ENCODE measurements at places on chromosomes 2 and 18. TPM values are rescaled to one million over a fixed set of nuclear protein-coding genes. Genes with fewer than 3 reads are reported as not detected.

- DNase-seq = peak; percentile 22
Observed at GRCh38 chr2:74548285-74548899, 5.3 kb downstream of the LOXL3 start.

DNA sequence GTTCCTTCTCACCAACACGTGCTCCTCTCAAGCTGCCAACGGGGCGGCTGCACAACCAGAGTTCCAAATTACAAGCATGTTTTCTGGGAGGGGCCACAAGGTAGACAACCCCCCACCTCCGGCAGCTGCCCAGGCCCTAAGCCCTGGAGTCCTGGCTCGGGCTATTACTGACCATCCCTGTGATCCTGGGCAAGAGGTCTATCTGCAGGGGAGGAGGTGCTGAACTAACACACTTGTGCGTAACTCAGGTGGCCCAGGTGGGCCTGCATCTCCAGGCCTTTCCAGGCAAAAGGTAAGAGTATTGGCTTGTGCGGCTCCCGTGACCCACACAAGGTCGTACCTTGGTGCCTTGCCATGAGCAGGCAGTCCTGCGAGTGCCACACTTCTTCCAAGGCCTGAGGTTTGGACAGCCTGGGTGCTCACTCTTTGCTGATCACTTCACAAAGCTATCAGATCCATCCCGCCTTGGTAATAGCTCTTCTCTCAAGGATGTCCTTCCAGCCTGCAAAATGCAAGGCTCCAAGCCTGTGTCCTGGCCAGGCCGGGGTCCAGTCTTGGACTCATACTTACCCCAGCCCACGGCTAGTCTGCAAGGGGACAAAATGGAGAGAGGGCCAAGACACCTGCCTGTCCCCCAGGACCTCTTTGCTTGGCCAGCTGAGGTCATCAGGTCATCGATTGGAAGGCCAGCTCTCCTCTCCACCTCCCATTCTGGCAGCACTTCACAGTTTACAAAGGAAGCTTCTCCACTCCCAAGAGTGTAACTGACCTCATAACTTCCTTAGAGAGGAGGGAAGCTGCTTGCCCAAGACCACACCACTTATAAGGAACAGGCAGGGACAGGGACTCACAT lies 33.9 kb downstream of the ADRA2B start:
- no peak for DNase-seq

GRCh38 chr18:77000527-77000926 lies 132.1 kb downstream of the MBP start:
- DNase-seq = no peak

DNA sequence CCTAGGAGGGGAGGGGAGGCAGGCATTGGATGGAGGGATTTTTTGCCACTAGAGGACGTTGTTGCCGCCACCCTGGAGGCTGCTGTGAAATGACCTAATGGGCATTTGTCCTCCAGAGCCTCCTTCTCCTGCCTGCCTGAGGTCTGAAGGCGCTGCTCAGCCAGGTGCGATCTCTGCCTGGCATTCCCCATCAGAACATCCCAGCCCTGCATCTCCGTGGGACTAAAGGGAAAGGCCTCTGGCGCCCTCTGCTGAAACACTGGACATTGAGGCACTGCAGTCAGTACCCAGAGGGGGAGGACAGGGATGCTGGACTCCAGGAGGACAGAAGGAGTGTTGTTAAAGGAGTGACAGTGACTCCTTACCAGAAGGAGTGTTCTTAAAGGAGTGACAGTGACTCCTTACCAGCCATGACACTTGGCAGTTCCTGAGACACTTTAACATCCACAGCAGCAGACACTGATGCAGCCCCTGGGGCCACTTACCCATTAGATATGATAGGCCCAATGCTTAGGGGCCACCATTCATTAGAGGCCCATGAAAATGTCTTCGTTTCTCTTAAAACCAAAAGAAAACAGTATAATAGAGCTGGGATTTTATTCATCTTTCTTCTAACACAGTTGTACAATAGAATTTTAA lies 17.0 kb downstream of the THNSL2 start:
- DNase-seq = peak; percentile 63

DNA sequence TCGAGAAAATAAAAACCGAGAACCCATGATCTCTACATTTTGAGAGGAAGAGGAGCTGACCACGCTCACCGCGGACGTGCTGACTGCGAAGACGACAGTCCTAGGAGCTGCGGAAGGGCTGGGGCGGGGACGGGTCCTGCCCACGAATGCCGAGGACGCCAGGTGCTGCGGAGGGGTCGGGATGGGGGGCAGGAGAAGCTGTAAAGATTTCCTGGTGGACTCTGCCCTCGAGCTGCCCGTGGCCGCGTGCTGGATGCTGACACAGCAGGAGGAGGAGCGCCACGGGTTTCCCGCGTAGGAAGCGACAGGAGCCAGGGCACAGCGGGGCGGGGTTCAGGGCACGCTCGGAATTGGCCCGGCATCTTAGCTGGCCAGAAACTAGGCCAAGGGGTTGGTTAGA lies 22.2 kb downstream of the ZSCAN30 start:
- peak; percentile 5 for DNase-seq

GRCh38 chr2:148990968-148991367 lies 47.5 kb upstream of the LYPD6B start:
- no peak for DNase-seq

GRCh38 chr2:182355815-182356214 lies 71.0 kb downstream of the PDE1A start:
- DNase-seq = no peak

GRCh38 chr2:110675679-110676078 lies 2.2 kb downstream of the BUB1 start:
- no peak for DNase-seq

DNA sequence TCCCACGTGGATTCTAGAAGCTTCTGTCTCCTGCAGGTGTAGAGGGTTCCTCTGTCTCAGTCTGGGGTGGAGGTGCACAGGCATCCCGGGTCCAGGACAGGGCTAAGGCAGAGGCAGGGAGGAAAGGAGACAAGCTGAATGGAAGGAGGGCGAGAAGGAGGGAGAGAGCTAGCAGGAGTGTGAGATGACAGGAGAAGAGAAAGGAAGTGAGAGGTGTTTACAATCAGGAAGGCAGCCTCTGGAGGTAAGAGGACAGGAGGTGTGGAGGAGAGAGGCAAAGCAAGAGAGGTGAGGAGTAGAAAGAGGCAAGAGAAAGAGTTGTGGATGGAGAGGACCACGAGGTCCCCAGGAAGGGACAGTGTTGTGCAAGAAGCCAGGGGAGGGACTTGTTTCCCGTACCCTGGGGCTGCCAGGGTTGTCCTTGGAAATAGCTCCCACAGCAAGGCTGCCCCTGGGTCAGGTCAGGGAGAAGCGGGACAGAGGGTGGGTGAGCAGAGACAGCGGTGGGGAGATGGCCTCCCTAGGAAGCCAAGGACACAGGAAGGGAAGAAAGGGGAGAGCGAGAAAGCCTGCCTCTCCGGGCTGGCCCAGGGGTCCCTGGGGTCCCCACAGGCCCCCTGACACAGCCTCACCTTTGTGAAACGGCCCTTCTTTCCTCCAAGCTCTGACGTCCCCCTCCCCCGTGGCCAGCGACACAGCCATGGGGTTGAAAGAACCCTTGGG lies 136.9 kb downstream of the CYP26B1 start:
- no peak for DNase-seq

- no peak for DNase-seq
Observed at GRCh38 chr2:112020561-112020960, 34.5 kb upstream of the TMEM87B start.

DNA sequence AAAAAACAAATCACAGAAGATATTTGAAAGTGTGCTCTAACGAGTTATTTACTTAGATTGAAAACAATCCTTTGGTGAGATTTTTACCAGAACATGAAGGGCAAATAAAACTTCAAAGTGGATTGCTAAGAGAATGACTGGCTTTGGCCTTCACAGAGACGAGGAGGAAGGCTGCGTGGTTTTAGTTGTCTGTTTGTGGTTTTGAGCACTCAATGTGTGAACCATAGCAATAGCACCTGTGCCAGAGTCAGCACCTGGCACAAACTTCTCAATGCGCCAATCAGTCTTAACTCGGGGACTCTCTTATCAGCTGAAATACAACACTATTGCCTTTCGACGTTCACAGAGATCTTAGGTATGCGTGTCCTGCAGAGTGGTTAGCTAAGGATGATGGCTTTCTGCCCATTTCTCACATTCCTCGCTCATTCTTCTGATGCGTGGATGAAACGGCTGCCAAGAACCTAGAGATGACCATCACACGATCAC lies 70.0 kb downstream of the MBP start:
- DNase-seq = no peak

- DNase-seq = no peak
Observed at GRCh38 chr2:237218756-237219155, 133.1 kb downstream of the COPS8 start.

- no peak for DNase-seq
Observed at GRCh38 chr18:10037181-10037580, 123.4 kb downstream of the VAPA start.

DNA sequence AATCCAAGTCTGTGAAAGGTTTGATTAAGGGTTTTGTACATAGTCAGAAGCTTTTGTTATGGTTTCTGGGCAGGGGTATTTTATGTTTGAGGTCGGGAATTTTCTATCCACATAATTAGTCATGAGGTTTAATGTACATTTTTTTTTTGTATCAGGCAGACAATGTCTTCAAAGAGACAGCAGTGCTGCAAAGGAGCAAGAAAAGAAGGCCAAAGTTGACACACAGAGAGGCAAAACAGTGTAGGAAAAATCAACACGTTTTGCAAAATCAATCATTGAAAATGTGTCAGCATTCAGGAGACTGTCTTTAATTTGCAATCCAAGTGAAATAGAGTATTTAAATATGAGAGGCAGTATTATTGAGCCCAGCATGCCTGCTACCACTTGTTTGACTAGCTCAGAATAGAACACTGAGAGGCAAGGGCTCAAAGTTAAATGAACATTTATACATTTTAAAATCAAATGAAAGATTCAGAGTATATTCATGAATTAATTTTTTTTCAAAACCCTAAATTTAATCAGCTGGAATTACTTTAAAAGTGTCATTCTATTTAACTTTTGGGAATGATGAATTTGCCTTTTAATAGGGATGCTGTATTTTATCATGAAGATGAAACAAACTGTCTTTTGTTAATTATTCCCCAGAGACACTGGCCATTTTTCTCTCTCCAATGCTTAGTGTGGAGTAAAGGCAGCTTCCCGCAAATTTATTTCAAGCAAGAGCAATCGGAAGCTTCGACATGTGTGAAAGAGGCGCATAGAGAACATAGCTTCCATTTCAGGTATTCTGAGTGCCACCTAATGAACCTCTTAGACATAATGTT lies 11.3 kb downstream of the VRK2 start:
- DNase-seq = no peak

GRCh38 chr2:198717451-198717850 lies 740.3 kb downstream of the SATB2 start:
- no peak for DNase-seq

DNA sequence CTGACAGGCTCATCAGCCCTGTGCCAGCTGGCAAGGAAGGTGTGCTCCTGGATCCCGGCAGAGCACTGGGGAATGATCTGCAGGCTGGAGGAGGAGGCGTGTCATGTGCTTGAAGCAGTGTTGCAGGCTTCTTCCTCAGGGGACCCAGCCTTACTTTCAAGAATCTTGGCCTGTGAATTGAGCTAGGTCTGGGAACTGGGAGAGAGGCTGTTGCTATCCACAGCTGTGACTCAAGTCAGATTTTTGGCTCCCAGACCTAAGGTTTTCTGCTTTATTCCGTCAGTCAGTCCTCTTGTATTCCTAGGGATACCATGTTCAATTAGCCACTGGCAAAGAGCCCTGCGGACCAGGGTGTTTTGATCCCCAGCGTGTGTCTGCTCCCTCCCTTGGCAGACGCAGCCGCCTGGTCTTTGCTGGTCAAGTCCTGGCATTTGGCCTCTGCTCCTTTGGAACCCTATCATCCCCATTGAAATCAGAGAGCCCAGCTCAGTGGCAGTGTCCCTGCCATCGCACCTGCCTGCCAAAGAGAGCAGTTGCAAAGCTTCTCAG lies 32.4 kb downstream of the ASB1 start:
- DNase-seq = no peak

DNA sequence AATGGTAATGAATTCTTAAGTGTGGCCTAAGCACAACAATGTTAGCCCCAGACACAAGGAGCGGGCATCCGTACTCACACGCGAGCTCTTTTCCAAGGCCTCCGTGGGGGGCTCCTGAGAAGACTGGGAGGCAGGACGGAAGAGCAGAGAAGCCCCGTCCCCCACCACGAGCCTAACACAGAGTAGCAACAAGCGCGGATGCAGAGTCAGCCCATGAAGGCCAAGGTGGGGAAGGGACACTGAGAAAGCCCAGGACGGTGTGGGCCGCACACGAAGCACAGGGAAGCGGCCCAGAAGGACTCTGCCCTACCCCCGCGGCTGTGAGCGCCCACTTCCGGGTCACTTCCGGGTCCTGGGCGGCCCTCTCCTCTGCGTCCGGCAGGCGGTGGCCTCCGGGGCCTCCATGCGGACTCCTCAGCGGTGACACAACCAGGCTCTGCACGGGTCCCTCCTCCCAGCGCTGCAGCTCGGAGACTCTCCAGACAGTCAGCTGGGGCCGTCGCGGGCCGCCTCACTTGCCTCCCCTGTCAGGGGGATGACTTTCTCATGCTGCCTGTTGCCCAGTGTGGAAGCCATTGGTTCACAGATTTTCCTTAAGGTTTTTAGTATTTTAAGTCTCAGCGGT lies 151.5 kb downstream of the MTCL1 start:
- DNase-seq = no peak

- no peak for DNase-seq
Observed at GRCh38 chr2:55703350-55703749, 9.7 kb upstream of the PNPT1 start.

GRCh38 chr18:62954366-62954765 lies 239.0 kb downstream of the PHLPP1 start:
- DNase-seq = no peak

DNA sequence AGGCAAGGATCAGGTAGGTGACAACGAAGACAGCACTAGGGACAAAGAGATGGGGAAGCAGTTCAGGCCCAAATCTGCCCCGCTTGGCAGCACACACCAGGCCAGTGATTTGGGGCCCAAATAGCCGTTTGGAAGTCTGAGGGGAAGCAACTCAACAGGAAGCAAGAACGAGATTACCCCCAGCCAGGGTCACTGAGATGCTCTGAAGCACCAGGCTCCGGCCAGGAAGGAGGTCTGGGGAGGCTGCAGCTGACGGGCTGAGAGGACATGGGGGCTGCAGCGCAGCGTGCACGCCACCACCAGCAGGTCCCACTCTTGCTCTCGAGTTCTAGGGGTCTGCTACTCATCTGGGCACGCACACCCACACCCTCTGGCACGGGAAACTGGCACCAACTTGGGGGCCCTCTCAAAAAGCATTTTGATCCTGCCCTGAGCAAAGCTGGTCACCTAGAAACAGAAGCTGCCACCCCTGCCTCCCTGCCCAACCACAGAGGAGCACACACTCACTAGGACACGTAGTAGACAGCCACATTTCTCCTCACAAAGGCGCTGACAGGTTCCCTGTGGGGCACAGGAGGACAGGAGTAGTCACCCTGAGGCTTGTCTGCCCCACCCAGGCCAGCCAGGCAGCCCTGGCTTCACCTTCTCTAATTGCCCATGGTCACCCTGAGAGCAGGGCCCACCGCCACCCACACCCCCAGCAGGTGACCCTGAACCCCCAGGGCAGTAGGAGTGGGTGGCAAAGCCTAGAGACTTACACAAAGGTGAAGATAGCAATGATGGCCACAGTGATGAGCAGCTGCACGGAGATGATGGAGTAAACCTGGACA lies 8.4 kb downstream of the PNKD start:
- no peak for DNase-seq

Gene TDRD15
- not detected for polyA plus RNA-seq

Gene GPR39
- polyA plus RNA-seq = 4.1 TPM

Gene XDH
- polyA plus RNA-seq = 0.14 TPM

Gene PGAP1
- polyA plus RNA-seq = 19.9 TPM

Gene HEATR5B
- polyA plus RNA-seq = 27.0 TPM

Gene DAPL1
- polyA plus RNA-seq = 26.3 TPM

Gene PSMA8
- polyA plus RNA-seq = not detected

Gene RBM45
- 18.5 TPM for polyA plus RNA-seq

Gene RPRM
- 1.3 TPM for polyA plus RNA-seq

Gene FTCDNL1
- polyA plus RNA-seq = 1.1 TPM

Gene FOXD4L1
- 0.16 TPM for polyA plus RNA-seq

Gene POTEI
- 0.50 TPM for polyA plus RNA-seq

Measured in renal pelvis (tissue), 12 donors.